Spinal cord (tissue), 10 donors: ENCODE measurements at places on chromosomes 4 and X.

DNA sequence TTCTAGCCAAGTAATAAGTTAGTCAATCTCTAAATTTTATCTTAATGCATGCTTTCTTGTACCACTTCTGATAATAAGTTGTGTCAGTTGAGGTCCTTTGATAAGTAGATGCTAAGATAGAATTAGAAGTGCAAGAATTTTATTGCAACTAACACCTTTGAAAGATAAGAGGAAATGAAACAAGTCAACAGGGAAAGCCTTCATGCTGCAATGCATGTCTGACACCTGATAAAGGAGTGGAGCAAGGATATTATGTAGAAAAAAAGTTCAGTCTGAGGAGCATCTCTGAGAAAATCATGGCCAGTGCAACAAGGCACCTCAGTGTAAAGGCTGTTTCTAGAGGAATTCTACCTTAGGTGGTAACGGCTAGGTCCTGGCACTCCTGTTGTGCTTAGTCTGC, 210.7 kb upstream of the PPP1R2C start:
- DNase-seq, result no peak

GRCh38 chr4:26731351-26732035, 129.1 kb upstream of the STIM2 start:
- DNase-seq, result no peak

DNA sequence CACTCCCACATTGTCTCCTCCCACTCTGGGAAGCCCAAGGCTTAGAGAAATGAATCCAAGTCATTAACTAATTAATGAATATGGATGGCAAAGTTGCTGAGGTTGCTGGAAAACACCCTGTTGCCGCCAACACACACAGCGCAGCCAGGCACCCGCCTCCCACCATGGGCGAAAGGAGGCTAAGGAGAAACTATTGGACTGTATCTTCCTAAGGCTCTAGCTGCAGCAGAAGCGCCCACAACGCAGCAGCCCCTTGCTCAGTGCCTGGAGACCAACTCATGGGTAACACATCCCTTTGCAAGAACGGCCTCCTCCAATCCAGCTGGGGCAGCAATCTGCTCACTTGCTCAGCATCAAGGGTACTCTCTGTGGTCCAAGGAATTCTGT, 34.2 kb downstream of the TSC22D3 start:
- no peak for DNase-seq

DNA sequence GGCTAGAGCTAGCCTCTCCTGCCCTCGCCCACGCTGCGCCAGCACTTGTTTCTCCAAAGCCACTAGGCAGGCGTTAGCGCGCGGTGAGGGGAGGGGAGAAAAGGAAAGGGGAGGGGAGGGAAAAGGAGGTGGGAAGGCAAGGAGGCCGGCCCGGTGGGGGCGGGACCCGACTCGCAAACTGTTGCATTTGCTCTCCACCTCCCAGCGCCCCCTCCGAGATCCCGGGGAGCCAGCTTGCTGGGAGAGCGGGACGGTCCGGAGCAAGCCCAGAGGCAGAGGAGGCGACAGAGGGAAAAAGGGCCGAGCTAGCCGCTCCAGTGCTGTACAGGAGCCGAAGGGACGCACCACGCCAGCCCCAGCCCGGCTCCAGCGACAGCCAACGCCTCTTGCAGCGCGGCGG, at the start of gene AR:
Gene AR, plus strand, starts transcription at position 204 of the 400 bp plus-strand sequence. CDS start 1,126 bp downstream, outside the sequence.
- DNase-seq, result no peak

GRCh38 chr4:650951-651883, 22.9 kb downstream of the ATP5ME start:
- no peak for DNase-seq
